ENCODE measurements at places on chromosomes 13 and 19. TPM values are rescaled to one million over a fixed set of nuclear protein-coding genes. Genes with fewer than 3 reads are reported as not detected.

The CCL25 gene
- total RNA-seq = not detected

The SGTA gene
- 61.6 TPM for total RNA-seq

The C5AR1 gene
- total RNA-seq = 0.22 TPM

The ADGRE3 gene
- total RNA-seq = not detected

The ELSPBP1 gene
- total RNA-seq = not detected

The RETN gene
- total RNA-seq = not detected

The ANO8 gene
- 5.9 TPM for total RNA-seq

The FGF22 gene
- total RNA-seq = not detected

The SELENOV gene
- not detected for total RNA-seq

The ADAMTSL5 gene
- 19.9 TPM for total RNA-seq

The TEX101 gene
- total RNA-seq = not detected

The CAPN12 gene
- total RNA-seq = not detected

- H3K36me3 ChIP-seq = no peaks in the 10 kb centered on the region
- no peak overlapping the region for H3K27ac ChIP-seq
- peaks cover 13% of the 10 kb centered on the region for H3K4me1 ChIP-seq
- DNase-seq = no peak
- peaks cover 3% of the 10 kb centered on the region for H3K27me3 ChIP-seq
Measured at GRCh38 chr13:77480066-77480465, 55.4 kb upstream of the SCEL start.

- H3K4me1 ChIP-seq = peaks cover 70% of the 10 kb centered on the region
- H3K4me3 ChIP-seq = peak overlapping the region; percentile 97
Measured at GRCh38 chr13:75641026-75641425, 4.9 kb downstream of the LMO7 start.

DNA sequence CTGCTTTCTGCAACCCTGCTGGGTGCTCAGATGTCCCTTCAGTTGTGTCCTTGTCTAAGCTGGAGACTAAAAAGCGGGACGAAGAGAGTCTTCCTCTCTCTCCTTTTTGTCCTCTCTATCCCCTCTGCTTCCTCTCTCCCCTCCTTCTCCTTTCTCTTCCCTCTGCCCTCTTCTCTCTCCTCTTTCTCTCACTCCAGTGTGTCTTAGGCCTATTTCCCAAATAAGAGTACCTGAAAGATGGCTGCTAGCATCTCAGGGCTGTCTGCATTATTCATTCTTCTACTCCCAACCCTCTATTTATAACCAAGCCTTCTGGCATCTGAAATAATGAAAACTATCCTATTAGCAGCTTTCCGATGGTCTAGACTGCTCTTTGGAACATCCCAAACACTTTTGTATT, 729.8 kb downstream of the UQCRFS1 start:
- no peak for DNase-seq
- H3K36me3 ChIP-seq = no peaks in the 10 kb centered on the region
- H3K27me3 ChIP-seq = 0 out of 2 replicates have a peak, but pooled peaks cover 3% of the 10 kb centered on the region

- peak; percentile 54 for DNase-seq
- peaks cover 26% of the 10 kb centered on the region for H3K4me1 ChIP-seq
- H3K27ac ChIP-seq = peak within 1 kb of the TSS; percentile 85
- 0 out of 2 replicates have a peak, but pooled peaks cover 5% of the 10 kb centered on the region for H3K36me3 ChIP-seq
- H3K27me3 ChIP-seq = no peaks in the 10 kb centered on the region
Measured at GRCh38 chr19:11887611-11888531, at the start of gene ZNF69. ZNF69 (plus strand) TSS chr19:11887782; CDS start chr19:11887924, 142 bp downstream.

DNA sequence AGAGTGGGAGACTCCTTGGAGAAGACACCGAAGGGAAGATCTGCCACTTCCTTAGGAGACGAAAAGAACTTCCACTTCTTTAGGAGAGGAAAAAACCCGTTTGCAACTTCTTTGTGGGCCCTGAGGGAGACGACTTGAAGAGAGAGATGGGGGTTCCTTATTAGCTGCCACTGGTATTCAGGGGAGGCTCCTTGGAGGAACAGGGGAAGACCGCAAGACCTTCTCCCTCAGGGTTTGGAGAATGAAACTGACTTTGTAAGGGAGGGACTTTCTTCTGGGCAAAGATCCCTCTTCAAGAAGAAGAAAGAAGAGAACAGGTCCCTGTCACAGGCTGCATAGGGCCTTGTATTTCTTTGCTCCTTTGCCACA, 416 bp downstream of the BCKDHA start:
- no peak for DNase-seq
- H3K27me3 ChIP-seq = no peaks in the 10 kb centered on the region
- H3K4me1 ChIP-seq = peaks cover 44% of the 10 kb centered on the region
- H3K27ac ChIP-seq = peak overlapping the region; percentile 100

- H3K4me1 ChIP-seq = peaks cover 26% of the 10 kb centered on the region
- peaks cover 1% of the 10 kb centered on the region for H3K27me3 ChIP-seq
- no peak overlapping the region for H3K27ac ChIP-seq
- DNase-seq = no peak
Measured at GRCh38 chr19:45382426-45382825, 12.1 kb upstream of the ERCC2 start.

GRCh38 chr13:43933378-43933777, 53.7 kb downstream of the LACC1 start:
- H3K36me3 ChIP-seq = no peaks in the 10 kb centered on the region
- peaks cover 17% of the 10 kb centered on the region for H3K27me3 ChIP-seq
- no peak overlapping the region for H3K27ac ChIP-seq
- no peak overlapping the region for H3K4me3 ChIP-seq
- H3K4me1 ChIP-seq = no peaks in the 10 kb centered on the region

DNA sequence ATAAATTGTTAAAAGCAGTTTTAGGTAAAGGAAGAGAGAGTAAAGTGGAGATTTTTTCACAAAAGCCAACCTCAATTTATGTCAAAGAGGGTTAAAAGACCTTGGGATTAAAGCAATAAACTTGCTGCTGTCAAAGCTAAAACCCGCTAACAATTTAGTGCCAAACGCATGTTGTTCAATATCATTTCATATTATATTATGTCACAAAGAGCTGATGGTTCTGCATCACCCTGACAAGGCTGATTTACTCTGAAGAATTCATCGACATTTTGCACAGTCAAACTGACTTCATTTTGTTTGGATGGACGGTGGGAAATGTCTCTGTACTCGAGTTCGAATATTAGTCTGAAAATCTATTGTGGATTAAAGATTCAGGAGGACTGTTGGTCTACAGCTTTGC, 315.8 kb upstream of the TSHZ3 start:
- no peaks in the 10 kb centered on the region for H3K4me1 ChIP-seq
- no peak overlapping the region for H3K4me3 ChIP-seq

DNA sequence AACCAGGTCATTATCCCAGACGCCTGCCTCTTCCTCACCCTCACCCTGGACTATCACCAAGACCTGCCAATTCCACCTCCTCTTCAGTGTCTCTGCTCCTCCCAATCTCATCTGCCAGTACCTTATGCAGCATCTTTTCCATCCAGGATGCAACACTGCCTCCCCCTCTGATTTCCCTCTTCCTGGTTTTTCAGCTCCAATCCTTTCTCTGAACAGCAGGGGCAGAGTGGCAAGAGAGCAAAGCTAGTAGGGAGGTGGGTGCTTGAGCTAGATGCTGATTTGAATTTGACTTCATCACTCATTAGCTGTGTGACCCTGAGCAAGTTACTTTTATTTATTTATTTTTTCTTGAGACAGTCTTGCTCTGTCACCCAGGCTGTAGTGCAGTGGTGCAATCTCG, 25.6 kb upstream of the CABP5 start:
- H3K4me1 ChIP-seq = peaks cover 5% of the 10 kb centered on the region
- H3K27me3 ChIP-seq = peaks cover 2% of the 10 kb centered on the region

DNA sequence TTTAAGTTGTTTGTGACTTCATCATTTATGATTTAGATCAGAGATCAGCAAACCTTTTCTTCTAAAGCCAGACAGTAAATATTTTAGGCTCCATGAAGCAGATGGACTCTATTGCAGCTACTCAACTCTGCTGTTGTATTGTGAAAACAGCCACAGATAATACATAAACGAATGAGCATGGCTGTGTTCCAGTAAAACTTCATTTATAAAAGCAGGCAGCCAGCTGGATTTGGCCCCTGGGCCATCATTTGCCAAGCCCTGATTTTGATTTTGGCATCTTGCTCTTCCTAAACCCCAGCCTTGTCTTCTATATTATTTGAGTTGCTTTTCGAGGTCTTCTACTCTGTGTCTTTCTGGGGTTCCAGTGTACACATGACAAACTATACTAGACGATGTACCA, 41.3 kb downstream of the RNASEH2B start:
- H3K4me1 ChIP-seq = peaks cover 41% of the 10 kb centered on the region
- no peak overlapping the region for H3K4me3 ChIP-seq
- no peak for DNase-seq
- H3K27ac ChIP-seq = no peak overlapping the region
- H3K36me3 ChIP-seq = peaks cover 16% of the 10 kb centered on the region

DNA sequence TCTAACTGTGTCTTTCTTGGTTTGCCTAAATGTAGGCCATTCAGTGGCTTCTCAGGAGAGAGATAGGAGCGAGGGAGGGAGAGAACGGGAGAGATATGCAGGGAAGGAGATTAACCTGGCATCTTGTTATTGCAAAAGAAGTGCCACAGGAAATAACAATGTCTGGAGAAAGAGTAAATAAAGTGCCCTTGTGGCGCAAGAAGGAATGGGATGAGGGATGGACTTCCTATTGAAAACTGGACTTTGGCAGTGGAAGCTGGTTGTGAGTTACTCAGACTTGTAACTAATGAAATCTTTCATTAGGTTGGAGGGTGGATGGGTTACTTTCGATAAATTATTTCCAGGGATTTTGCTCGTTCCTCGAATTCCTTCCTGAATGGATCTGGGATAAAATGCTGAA, 136.1 kb downstream of the LACC1 start:
- H3K4me3 ChIP-seq = no peak overlapping the region
- H3K36me3 ChIP-seq = no peaks in the 10 kb centered on the region
- peaks cover 5% of the 10 kb centered on the region for H3K27me3 ChIP-seq
- no peak overlapping the region for H3K27ac ChIP-seq

- H3K36me3 ChIP-seq = no peaks in the 10 kb centered on the region
- no peak overlapping the region for H3K4me3 ChIP-seq
- no peaks in the 10 kb centered on the region for H3K4me1 ChIP-seq
- DNase-seq = no peak
- no peak overlapping the region for H3K27ac ChIP-seq
Measured at GRCh38 chr13:67063036-67063435, 167.1 kb downstream of the PCDH9 start.

DNA sequence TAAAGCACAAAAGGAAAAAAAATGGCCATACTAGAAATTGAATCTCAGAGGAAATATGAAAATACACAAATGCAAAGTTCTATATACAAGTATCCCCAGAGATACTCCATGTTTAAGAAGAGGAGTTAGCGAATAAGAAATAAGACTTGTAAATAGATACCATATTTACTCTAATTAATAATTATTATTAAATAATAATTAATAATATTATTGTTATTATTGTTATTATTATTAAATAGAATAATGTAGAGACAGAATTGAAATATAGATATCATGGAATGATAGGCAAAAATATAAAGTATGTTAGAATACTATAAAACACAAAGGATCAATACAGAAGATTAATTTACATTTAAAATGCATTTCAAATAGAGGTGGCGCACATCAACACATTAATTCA, 1047.5 kb upstream of the MIR17HG start:
- H3K27me3 ChIP-seq = no peaks in the 10 kb centered on the region
- no peak overlapping the region for H3K27ac ChIP-seq
- no peak overlapping the region for H3K4me3 ChIP-seq
- H3K4me1 ChIP-seq = peaks cover 6% of the 10 kb centered on the region
- no peak for DNase-seq

GRCh38 chr13:30114571-30115256, 192.6 kb downstream of the KATNAL1 start:
- peak overlapping the region; percentile 90 for H3K4me3 ChIP-seq
- peak; percentile 71 for DNase-seq
- H3K4me1 ChIP-seq = peaks cover 72% of the 10 kb centered on the region

DNA sequence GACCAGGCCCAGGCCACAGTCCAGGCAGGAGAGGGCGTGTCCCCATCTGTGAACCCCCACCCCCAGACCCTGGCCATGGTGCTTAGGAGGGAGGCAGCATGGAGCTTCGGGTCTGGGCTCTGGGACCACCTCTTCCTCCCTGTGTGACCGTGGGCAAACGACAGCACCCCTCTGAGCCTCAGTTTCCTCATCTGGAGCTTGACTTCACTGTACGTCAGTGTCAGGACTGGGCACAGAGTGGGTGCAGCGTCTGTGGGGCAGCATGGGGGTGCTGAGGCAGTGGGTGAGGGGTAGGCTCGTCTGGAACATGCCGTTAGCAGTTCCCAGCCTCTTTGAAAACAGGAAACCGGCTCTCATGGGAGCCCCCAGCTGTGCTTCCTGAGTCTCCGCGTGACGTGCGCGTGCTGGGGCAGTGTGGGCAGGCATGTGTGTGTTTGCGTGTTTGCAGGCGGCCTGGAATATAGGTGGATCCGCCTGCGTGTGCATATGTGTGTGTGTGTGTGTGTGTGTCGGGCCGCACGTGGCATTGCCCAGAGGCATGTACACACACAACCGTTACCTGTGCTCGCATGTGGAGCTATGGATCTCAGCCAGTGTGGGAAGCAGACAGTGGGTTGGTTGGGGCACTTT, 15.8 kb downstream of the ARRDC2 start:
- no peaks in the 10 kb centered on the region for H3K36me3 ChIP-seq
- no peak overlapping the region for H3K27ac ChIP-seq
- peaks cover 2% of the 10 kb centered on the region for H3K27me3 ChIP-seq
- no peak overlapping the region for H3K4me3 ChIP-seq
- no peak for DNase-seq

DNA sequence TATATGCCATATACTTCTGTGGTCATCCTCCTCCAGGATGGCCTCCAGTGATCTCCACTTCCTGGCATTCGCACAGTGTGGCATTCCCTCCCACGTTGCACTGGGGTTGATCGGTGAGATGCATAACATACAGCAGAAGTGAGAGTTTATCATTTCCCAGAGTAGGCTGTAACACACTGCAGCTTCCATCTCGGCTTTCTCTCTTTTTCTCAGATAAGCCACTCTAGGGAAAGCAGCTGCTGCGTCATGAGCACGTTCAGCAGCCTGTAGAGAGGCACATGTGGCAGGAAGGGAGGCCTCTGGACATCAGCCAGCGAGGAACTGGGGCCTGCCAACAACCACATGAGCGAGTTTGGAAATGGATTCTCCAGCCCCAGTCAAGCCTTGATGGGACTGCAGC, 807.1 kb downstream of the DIAPH3 start:
- H3K4me1 ChIP-seq = peaks cover 6% of the 10 kb centered on the region
- no peak overlapping the region for H3K4me3 ChIP-seq
- H3K27ac ChIP-seq = no peak overlapping the region
- no peak for DNase-seq
- H3K36me3 ChIP-seq = no peaks in the 10 kb centered on the region

GRCh38 chr19:2978772-2979171, 1.4 kb downstream of the TLE6 start:
- H3K36me3 ChIP-seq = no peaks in the 10 kb centered on the region
- no peak overlapping the region for H3K27ac ChIP-seq
- H3K4me1 ChIP-seq = peaks cover 33% of the 10 kb centered on the region
- no peak overlapping the region for H3K4me3 ChIP-seq
- no peak for DNase-seq
- peaks cover 13% of the 10 kb centered on the region for H3K27me3 ChIP-seq

DNA sequence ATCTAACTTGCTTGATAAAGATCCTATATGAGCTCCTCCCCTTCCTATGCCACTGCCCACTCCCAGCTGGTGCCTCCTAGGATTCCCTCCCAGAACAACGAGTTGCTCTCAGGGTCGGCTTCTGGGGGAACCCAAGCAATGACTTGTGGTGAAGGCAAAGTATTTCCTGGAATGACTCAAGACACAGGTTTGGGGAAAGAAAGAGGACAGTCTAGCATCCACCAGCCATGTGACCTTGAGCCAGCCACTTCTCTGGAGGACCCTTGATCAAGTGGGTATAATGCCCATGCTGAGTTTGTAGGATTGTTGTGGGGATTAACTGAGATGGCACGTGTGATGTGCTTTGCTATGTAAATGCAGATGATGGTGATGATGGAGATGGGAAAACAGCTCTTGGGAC, 33.0 kb downstream of the MBD3L2B start:
- H3K4me1 ChIP-seq = no peaks in the 10 kb centered on the region
- H3K36me3 ChIP-seq = peaks cover 7% of the 10 kb centered on the region
- H3K4me3 ChIP-seq = no peak overlapping the region

- H3K4me1 ChIP-seq = no peaks in the 10 kb centered on the region
- no peak overlapping the region for H3K4me3 ChIP-seq
- peaks cover 40% of the 10 kb centered on the region for H3K27me3 ChIP-seq
- no peak for DNase-seq
Measured at GRCh38 chr19:50741179-50741933, 18.2 kb downstream of the CLEC11A start.
